Stimulated activated effector memory CD8-positive, alpha-beta T cell treated with anti-CD3 and anti-CD28 coated beads, Interleukin-12 subunit alpha, Interleukin-12 subunit beta, amount 100 ng/mL, for 72 hours (primary cell): ENCODE measurements at places on chromosomes 6 and 20.

- DNase-seq: no peak
These were observed 39.6 kb downstream of the RNF217 start for GRCh38 chr6:125001684-125002405.

GRCh38 chr20:48273843-48274242, 488.6 kb upstream of the SULF2 start:
- no peak for DNase-seq

- no peak for DNase-seq
These were observed 11.0 kb downstream of the FRS3 start for GRCh38 chr6:41768545-41769308.

DNA sequence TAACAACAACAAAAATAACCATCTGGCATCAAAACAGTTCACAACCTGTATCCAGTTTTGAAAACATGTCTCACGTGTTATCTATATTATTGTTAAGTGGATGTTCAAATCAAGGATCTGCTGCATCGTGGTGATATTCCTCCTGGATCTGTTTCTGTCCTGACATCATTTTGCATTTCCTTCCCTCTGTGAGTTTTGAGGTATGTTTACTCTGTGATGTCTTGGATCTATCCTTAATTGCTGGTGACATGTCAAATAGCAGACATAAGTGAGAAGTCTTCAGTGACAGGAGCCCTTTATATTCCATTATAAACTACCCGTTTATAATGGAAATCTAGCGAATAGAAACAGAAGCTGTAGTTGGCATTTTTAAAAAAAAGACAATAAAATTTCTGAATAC, 381.8 kb upstream of the NOX3 start:
- no peak for DNase-seq

- DNase-seq: no peak
These were observed 19.4 kb downstream of the ALDH8A1 start for GRCh38 chr6:134930463-134930862.

GRCh38 chr6:37630281-37630799, 67.3 kb downstream of the MDGA1 start:
- no peak for DNase-seq

GRCh38 chr20:9144643-9145042, 75.8 kb downstream of the PLCB4 start:
- no peak for DNase-seq

DNA sequence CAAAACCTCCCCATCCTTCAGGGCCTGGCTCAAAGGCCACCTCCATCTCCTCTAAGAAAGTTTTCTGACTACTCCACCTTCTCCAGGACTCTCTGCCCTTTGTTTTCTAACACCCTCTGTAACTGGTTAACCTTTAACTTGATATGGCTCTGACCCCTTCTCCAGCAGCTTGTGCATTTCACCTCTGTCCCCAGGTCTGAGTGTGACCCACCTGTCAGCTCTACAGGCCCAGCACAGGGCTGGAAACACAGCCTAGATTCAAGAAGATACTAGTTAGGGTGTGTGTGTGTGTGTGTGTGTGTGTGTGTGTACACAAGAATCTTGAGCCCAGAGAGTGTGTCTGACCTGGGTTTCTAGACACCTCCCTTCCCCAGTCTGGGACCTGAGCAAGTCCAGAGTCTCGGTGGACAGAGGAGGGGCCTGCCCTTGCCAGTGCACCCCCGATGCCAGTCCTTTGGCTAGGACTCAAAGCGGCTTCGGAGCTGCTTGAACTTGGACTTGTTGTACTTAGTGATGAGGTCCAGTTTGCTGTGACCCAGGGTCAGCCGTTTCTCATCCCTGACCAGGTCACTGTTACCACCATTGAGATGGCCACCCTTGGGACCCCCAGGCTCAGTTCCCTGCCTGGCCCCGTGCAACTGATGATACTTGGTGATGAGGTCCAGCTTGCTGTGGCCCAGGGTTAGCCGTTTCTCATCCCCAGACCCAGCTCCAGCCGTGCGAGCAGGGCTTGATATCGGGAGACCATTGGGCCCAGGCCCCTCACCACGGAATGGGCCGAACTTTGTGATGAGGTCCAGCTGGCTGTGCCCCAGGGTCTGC, 1.7 kb upstream of the EIF6 start:
- DNase-seq: no peak

GRCh38 chr6:50657513-50657912, 55.8 kb upstream of the TFAP2D start:
- no peak for DNase-seq

GRCh38 chr20:33110147-33110825, 30.8 kb downstream of the BPIFB4 start:
- no peak for DNase-seq

- no peak for DNase-seq
These were observed at the start of gene RIPOR3 for GRCh38 chr20:50690650-50691572. Gene RIPOR3 (minus strand): TSS chr20:50691542. CDS start chr20:50691128, 414 bp downstream.

DNA sequence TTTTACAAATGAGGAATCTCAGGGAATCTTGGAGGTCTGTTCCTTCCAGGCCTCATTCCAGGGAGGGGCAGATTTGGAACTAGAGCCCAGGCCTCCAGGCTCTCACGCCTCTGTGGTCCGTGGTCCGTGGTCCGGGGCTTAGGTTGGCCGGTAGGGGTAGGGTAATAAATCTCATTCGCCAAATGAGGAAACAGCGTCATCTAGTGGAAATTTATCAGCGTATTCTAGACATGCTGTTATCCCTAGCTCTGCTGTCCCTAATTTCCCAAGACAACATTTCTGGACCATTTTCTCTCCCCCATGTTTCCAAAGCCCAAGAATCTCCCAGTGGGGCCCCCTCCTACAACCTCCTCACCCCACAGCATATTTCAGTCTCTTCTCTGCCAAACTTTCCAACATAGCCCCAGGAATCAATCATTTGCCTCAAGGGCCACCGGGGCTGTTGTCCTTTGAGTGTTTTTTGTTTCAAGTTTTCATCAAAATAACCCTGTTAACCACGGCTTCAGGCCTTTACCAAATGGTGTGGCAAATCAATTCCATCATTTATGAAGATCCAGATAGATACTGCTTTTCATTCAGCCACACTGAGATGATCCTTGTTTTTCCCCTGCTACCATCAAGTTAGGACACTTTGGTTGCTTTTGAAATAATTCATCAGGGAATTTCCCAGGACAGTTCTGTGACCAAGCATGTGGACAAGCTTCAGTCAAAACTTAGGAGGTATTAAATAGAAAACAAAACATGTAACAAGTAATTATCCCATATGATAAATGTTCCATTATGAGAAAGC, 126.8 kb downstream of the ALDH8A1 start:
- peak; percentile 55 for DNase-seq

- no peak for DNase-seq
These were observed 19.2 kb downstream of the FITM2 start for GRCh38 chr20:44291754-44292153.

- DNase-seq: no peak
These were observed 65.3 kb upstream of the VGLL2 start for GRCh38 chr6:117200067-117200466.

GRCh38 chr6:361411-362132, 30.0 kb upstream of the IRF4 start:
- no peak for DNase-seq

- DNase-seq: no peak
These were observed 24.4 kb downstream of the DCBLD1 start for GRCh38 chr6:117506907-117507306.

GRCh38 chr6:35036828-35037663, 104.1 kb downstream of the TCP11 start:
- no peak for DNase-seq

GRCh38 chr6:140644017-140644416, 1269.6 kb upstream of the CITED2 start:
- no peak for DNase-seq

DNA sequence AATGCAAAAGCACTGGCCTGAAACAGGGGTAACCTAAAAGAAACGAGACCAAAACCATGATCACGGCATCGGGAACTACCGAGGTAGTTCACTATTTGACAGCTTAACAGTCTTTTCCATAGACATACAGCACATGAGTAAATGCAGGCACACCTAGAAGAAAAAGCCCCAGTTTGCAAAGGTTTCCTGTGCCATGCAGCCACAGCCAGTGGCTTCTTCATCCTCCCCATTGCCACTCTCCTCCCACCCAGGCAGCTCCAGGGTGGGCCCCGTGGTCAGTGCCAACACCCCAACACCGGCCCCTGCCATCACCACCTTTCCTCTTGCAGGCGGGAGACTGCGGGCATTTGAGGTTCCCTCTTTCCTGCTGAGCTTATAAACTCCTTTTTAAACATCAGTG, 115.4 kb downstream of the SLC23A2 start:
- no peak for DNase-seq

DNA sequence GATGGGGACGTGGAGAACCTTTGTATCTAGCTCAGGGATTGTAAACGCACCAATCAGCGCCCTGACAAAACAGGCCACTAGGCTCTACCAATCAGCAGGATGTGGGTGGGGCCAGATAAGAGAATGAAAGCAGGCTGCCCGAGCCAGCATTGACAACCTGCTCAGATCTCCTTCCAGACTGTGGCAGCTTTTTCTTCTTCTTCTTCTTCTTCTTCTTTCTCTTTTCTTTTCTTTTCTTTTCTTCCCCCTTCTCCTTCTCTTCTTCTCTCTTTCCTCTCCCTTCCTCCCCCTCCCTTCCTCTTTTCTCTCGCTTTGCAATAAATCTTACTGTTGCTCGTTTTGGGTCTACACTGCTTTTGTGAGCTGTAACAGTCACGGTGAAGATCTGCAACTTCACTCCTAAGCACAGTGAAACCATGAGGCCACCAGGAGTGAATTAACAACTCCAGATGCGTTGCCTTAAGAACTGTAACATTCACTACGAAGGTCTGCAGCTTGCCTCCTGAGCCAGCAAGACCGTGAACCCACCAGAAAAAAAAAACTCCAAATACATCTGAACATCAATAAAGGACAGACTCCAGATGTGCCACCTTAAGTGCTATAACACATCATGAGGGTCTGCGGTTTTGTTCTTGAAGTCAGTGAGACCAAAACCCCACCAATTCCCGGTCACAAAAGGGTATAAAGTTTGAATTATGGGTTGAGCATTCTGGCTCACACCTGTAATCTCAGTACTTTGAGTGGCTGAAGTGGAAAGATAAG, 19.6 kb upstream of the SERPINB1 start:
- DNase-seq: no peak

DNA sequence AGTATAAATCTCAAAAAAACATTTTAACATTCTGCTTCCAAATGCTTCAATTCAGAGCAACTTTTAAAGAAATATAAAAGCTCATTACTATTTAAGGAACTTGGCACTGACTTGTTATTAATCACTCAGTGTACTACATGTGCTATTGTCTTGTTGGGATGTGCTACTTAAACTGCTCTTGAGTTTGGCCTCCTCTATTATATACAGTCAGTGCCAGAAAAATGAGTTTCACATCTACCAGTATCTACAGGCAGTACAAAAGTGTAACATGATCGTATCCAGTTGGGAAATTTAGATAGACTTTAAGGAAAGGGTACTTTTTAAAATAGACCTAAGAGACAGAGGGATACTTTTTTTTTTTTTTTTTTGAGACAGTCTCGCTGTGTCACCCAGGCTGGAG, 627.3 kb upstream of the SLC35B3 start:
- no peak for DNase-seq

DNA sequence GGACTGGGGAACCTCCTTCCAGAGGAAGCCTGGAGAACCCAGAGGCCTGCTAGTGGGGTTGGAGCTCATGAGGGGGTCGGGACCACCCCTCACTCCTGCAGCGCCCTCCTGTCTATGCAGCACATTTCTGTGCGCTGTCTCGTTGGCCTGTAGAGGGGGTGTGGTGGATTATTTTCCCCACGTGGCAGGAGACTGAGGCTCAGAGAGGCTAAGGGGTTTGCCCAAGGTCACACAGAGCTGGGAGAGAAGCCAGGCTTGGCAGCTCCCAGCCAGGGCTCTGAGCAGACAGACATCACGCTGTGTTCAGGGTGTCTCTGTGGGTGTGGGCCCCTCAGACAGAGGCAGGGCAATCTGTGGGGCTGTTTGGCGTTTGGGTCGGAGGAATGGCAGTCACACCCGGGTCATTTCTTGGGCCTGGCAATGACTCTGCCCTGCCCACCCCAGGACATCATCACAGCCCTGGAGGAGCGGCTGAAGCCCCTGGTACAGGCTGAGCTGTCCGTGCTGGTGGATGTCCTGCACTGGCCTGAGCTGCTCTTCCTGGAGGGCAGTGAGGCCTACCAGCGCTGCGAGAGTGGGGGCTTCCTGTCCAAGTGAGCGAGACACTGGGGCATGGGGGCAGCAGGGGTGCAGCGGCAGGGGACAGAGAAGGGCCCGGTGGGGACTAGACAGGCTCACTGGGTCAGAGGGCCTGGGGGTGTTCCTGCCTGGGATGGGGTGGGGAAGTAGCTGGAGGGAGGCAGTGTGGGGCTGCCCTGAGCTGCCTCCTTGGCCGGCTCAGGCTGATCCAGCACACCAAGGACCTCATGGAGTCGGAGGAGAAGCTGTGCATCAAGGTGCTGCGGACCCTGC, 27.7 kb downstream of the UQCC2 start:
- no peak for DNase-seq

GRCh38 chr6:23446469-23446967, 679.5 kb upstream of the NRSN1 start:
- DNase-seq: no peak

DNA sequence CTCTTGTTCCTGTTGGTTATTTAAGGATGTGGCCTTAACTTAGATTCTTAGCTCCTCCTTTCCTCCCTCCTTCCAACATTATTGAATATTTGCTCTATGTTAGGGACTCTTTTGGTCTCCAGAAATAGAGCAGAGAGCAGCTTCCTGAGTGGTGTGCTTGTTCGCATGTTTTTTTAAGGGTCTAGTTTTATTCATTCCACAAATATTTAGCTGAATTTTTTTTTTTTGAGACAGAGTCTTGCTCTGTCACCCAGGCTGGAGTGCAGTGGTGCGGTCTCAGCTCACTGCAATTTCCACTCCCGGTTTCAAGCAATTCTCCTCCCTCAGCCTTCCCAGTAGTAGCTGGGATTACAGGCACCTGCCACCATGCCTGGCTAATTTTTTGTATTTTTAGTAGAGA, 169.2 kb downstream of the ZFAND3 start:
- no peak for DNase-seq

GRCh38 chr6:45586216-45587171, 208.8 kb upstream of the SUPT3H start:
- peak; percentile 72 for DNase-seq

- DNase-seq: no peak
These were observed 120.0 kb upstream of the GGTLC1 start for GRCh38 chr20:24108581-24108980.

GRCh38 chr6:167683028-167683862, 143.5 kb upstream of the AFDN start:
- DNase-seq: no peak

DNA sequence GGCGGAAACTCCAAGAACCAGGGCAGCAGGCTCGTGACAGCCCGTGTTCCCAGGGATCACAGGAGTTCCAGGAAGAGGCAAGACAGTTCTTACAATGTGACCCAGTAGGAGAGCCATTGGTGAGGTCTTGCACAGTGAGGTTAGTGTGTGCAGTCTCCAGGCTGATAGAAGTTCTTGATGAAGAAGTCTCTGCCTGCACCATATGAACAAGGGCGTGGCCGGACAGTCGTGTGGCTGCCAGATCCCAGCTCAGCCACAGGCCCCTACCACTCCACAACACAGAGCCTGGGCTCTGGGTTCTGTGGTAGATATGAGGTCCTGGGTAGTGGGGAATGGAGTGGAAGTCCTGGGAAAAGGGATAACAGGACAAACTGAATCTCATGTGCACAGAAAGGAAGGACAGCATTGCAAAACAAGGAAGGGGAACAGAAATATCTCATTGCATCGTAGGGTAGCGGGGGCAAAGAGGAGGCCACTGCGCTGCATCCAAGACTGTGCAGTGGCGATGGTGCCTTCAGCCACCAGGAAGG, 65.2 kb downstream of the STX11 start:
- DNase-seq: no peak
